ENCODE measurements at places on chromosomes 3 and 15. TPM values are rescaled to one million over a fixed set of nuclear protein-coding genes. Genes with fewer than 3 reads are reported as not detected.
A peak's percentile ranks its signal among the peaks of the same experiment; 100 is the strongest.

GRCh38 chr15:68634531-68634930 is 55.7 kb downstream of the CORO2B start:
- no peak for DNase-seq

- DNase-seq: no peak
Observed at GRCh38 chr3:60263191-60263590, 988.1 kb downstream of the FHIT start.

The KLHL25 gene
- 30.0 TPM for total RNA-seq

The SCAANT1 gene
- not detected for total RNA-seq

GRCh38 chr3:171672538-171672937 is 137.7 kb downstream of the PLD1 start:
- DNase-seq: no peak

DNA sequence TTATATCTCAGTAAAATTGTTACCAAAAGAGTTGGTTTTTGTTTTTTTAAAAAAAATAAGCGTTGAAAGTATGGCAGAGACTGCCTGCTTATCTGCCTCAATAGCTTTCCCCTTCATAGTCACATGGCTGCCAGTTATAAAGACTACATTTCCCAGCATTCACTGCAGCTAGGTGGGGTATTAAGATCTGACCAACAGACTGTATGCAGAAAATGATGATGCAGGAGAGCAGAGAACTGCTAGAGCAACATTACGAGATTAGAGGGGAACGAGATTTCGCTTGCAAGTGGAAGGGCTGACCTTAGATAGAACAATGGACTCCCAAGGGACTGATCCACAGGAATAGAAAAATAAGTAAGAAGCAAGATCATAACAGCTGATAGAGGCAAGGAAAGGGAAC is 14.3 kb downstream of the RHOA start:
- no peak for DNase-seq

The ONECUT1 gene
- not detected for total RNA-seq

GRCh38 chr15:65824941-65825544 is 33.0 kb upstream of the DENND4A start:
- DNase-seq: no peak

The VILL gene
- 4.3 TPM for total RNA-seq

GRCh38 chr3:109336291-109336861 is 970 bp downstream of the DPPA4 start:
- DNase-seq: no peak

DNA sequence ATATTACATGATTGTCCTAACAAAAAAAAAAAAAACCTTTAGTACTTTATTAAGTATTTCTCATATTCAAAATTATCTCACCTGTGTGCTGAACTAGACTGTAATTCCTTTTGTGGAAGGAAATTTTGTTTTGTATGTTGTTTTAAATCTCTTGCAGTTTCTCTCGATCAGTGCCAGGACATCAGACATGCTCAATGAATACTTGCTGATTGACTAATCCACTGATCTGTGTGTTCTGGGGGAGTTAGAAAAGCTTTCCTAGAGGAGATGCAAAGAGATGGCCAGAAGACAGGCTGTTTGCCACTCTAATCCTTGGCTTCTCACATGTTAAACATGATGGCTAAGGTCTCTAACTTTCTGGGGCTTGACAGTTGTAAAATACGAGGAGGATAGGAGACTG is 233.3 kb upstream of the NR2E3 start:
- DNase-seq: no peak

The ALDH1A3 gene
- total RNA-seq: 194 TPM

- no peak for DNase-seq
Observed at GRCh38 chr3:71859123-71859519, 74.2 kb upstream of the PROK2 start.

- no peak for DNase-seq
Observed at GRCh38 chr3:3552761-3553160, 246.5 kb upstream of the LRRN1 start.

The ITIH1 gene
- not detected for total RNA-seq

- DNase-seq: no peak
Observed at GRCh38 chr3:29936054-29936453, 655.2 kb downstream of the RBMS3 start.

DNA sequence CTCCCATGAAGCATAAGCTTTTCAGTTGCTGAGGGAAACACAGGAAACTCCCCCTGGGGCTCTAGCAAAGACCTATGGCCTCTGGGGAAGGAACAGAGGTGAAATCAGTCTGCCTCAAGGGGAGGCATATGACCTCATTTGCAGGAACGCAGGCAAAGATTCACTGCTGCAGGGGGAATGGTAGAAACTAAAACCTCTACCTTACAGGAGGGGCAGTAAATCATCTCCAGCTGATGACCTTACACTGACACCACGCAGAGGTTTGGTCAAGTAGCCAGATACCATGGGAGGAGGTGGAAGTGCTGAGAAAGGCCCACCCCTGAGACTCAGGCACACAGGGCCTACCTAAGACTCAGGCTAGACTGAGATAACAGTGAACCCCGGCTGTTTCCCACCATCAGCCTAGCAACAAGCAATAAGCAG is 81.1 kb downstream of the RAD18 start:
- DNase-seq: no peak

- no peak for DNase-seq
Observed at GRCh38 chr3:128369881-128370642, 96.6 kb downstream of the DNAJB8 start.

The PROS1 gene
- 31.3 TPM for total RNA-seq

DNA sequence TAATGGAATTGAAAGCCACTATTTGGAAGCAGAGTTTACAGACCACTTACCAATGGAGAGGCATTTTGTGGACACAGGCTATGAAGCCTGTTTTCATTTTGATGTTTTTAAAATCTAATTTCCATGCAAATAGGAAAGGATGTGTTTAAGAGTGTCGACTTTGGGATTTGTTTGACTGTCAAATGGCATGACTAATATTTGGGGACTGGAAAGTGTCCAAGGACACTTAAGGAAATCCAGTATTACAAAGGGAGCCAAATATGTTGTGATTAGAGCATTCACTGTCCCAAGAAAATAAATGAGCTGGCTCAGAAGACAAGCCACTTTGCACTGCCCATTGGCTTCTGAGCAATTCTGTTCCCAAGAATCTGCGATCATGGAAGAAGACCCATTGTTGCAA is 34.0 kb upstream of the SLC6A11 start:
- DNase-seq: no peak

GRCh38 chr3:20028905-20029331 is 11.3 kb upstream of the KAT2B start:
- DNase-seq: no peak

DNA sequence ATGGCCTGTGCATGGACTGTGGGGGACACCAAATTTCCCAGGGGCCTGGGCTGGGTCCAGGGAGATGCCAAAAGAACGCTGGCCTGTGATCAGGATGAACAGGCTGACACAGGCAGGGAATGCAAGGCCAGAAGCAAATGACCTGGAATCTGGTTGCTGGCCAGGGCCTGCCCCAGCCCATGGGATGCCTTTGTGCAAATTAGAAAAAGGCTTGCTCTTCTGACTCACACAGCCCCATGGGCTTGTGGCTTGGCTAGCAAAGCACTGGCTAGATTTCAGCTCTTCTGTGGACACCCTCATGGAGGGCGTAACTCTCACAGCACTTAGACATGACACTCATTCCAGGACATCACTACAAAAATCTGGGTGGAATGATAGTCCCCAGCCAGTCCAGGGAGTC is 356.0 kb downstream of the SHQ1 start:
- DNase-seq: peak; percentile 90

DNA sequence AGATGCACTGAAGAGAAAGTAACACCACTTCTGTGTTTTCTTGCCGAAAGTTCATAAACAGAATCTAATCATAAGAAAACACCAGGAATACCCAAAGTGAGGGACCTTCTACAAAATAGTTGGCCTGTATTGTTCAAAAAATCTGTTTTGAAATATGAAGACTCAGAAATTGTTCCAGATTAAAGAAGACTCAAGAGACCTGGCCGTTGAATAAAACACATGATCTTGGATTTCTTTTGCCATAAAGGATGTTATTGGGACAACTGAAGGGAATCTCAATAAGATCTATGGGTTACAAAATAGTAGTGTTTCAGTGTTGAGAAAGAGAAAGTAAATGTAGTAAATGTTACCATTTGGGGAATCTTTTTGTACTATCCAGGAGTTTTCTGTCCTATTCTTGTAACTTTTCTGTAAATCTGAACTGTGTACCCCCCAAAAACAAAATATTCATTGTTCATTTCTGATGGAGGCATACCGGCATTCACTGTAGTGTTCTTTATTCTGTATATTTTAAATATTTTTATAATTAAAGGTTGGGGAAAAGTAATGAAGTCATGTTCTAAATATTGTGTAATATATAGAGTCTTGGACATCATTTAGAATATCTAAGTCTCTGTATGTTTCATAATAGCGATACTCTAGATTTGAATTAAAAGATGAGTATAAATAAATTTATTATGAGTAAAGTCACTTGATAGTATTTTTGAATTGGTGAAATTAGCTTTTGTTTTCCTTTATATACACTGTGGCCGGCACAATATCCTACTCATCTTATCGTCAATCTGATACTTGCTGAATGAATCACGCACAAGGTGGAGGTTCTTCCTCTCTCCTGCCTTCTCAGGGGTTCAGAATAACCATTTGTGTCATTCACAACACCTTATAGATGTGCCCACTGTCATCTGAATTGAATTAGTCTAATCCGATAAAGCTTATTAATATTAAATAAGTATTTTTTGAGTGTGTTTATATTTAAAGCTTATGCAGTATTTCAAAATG is 66.7 kb downstream of the TRAK1 start:
- no peak for DNase-seq

DNA sequence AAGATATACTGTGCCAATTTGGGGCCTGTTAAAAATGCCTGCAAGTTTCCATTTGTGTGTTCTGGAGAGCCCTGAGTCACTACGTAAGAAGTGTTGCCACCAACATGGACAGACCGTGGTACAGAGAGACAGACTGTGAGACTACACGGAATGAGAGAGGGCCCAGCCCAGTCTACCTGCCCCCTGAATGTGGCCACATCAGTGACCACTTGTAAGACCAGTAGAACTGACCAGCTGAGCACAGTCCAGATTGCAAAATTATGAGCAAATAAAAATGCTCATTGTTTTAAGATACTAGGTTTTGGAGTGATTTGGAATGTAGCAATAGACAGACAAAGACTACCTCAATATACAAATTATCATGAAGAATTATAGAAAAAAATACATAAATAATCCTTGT is 42.0 kb downstream of the ATR start:
- no peak for DNase-seq

DNA sequence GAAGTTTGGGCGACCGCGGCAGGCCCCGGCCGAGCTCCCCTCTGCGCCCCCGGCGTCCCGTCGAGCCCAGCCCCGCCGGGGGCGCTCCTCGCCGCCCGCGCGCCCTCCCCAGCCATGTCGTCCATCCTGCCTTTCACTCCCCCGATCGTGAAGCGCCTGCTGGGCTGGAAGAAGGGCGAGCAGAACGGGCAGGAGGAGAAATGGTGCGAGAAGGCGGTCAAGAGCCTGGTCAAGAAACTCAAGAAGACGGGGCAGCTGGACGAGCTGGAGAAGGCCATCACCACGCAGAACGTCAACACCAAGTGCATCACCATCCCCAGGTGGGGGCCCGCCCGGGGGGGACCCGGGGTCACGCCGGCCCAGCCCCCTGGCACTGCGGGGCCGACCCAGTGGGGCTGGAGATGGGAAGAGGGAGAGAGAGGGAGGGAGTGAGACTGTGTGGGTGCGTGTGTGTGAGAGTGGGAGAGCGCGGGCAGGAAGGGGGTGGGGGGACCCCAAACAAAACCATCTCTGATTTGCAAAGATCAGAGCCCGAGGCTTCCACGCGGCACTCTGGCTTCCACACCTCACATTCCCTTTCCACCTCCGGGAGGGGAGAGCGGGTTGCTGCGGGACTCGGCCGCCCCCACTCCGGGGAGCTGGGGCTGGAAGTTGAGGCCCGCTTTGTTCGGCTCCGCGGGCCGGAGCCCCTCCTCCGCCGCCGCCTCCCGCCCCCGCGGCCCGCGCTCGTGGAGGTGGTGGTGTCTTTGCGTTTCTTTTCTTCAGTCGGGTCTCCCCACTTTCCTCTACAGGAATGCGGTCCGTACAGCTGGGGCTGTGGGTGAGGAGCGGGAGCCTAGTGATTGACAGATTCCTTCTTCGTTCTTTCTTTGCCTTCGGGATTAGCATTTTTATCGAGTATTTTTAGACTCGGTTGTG is 898 bp downstream of the SMAD3 start:
- DNase-seq: no peak

GRCh38 chr15:98442379-98442833 is 205.9 kb upstream of the IGF1R start:
- no peak for DNase-seq

The PLA2G4B gene
- 4.3 TPM for total RNA-seq

GRCh38 chr15:40746916-40747418 is 8.1 kb downstream of the RMDN3 start:
- no peak for DNase-seq

The CCDC33 gene
- total RNA-seq: not detected

DNA sequence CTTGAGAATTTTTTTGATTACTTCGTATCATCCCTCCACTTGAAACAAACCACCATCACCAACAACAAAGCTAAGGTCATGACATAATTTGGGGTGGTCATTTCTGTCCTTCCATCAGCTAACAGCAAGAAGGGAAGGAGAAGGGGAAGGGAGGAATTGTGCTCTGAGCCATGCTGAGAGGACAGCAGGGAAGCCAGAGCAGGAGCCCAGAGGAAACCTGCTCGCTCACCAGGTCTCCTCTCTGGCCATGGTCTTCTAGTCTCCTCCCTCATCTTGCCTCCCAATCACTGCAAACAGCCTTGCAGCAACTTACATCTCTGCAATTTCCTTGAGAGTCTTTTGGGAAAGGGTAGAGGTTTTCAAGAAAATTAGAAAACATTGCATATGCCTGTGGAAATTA is 196.7 kb downstream of the SSR3 start:
- no peak for DNase-seq

GRCh38 chr15:69377216-69377970 is 36.8 kb upstream of the KIF23 start:
- peak; percentile 28 for DNase-seq

DNA sequence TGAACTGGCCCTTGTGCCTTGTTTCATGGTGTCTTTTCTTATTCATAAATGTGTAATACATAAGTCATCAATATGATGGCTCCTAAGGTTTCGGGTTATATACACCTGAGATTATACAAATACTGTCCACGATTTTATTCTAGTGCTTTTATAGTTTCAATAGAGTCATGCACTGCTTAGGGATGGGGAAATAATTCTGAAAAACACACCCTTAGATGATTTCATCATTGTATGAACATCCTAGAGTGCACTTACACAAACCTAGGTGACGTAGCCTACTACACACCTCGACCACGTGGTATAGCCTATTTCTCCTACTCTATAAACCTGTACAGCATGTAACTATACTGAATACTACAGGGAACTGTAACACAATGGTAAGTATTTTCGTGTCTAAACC is 988.8 kb upstream of the NR2F2 start:
- DNase-seq: no peak

The LRRK1 gene
- 23.5 TPM for total RNA-seq

DNA sequence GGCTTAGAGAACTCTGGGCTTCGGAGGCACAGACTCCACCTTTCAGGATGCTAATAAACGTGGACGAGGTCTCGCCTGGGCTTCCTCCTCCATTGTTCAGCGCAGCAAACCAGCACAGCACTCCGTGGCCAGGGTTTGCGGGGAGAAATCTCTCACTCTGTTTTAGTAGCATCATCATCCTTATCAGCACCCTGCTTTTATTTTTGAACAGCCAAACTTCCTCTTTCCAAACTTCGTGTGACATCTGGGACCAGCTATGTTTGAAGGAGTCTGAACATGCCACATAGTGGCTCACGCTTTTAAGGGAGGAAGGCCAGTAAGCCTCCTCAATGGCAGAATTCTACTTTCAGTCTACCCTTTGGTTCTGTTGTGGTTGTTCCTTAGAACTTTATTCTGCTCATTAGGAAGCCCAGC is 149.0 kb downstream of the PGPEP1L start:
- DNase-seq: no peak

- no peak for DNase-seq
Observed at GRCh38 chr3:111613294-111613693, 18.1 kb upstream of the ZBED2 start.
